ENCODE measurements at places on chromosomes 7 and 10.

DNA sequence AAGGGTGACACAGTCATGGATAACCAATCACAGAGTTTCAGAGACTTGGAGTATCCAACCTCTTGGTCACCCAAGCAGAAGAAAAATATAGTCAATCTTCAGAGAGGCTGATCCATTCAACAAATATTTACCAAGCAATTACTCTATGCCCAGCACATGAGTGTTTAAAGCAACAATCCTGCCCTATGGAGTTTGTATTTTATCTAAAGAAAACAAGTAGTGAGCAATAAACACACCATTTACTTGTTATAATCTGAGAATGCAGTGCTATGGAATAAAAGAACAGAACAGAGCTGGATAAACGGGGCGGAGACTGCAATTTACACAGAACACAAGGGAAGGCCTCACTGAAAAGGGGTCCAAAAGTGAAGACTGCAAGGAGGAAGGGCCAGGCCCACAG is 63.8 kb downstream of the GRB10 start:
- DNase-seq, result no peak

DNA sequence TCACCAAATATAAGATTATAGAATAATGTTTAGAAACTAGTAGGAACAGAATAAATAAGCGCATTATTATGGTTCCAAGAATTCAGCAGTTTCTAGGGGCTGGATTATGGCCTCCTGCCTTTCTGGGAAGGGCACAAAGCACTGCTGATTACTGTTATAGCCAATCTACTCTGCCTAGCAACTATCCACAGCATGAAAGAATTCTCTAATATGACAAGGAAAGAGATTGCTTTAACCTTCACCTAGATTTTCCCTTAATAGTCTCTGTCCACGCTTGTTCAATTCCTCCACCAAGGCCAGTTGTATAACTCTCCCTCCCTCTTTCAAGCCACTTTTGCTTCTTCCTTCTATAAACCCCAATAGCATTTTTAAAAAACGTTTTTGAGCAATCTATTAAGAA is 1033.6 kb upstream of the LRRTM3 start:
- no peak for DNase-seq

DNA sequence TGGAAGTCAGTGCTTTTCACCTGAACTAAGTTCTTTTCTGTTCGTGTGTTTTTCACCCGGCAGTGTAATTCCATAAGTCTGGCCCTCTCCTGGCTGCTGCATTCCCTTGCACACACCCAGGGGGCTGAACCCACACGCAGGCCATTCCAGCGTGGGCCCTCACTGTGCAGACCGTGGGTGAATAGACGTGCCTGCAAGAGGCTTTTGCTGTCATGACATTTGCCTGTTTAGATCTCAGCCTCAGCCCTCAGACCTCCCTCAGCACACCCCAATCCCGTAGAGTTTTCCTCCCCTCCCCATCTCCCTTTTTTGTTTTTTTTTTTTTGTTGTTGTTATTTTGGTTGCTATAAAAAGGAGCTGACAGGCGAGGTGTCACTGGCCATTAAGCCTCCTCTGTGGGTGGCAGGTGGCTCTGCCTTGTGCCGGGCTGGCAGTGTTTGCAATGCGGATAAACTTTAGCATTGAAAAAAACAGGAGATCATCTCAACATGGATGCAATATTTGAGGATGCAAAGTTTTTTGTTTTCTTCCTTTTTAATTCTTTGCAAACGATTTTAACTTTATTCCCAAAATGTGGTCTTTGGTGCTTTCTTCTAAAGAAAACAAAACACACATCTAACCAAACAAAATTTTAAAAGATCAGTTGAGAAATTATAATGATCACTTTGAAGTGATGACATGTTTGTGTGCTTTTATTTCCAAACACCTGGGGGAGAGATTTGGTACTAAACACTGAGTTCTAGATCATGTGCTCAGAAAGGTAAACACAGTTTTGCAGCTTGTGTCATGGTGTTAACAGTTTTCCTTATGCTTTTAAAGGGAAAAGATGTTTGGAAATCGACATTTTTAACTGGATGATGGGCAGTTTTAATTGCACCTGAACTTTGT is 58.8 kb downstream of the WDR37 start:
- DNase-seq, result no peak

GRCh38 chr10:96124230-96125141 is 5.6 kb upstream of the ZNF518A start:
- no peak for DNase-seq

GRCh38 chr7:124811341-124811740 is 45.7 kb upstream of the GPR37 start:
- no peak for DNase-seq

DNA sequence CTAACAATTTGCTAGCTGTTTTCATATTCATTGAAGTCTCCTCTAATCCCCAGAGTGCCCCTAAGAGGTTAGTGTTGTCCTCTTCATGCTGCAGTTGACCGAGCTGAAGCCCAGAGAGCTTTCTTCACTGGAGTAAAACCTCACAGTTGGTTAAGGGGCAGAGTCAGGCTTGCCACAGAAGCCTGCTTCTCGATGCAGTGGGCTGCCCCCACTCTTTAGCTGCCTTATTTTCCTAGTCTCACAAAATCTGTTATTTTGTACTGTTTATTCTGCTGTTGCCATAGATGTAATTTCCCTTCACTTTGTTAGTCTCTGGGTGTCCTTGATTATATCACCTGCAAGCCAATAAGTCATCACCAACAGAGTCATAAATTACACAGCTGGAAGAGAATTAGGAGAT is 56.3 kb upstream of the ZPBP start:
- DNase-seq, result no peak

GRCh38 chr7:91343996-91344629 is 79.9 kb downstream of the FZD1 start:
- no peak for DNase-seq

Measured in activated effector memory CD4-positive, alpha-beta T cell treated with anti-CD3 and anti-CD28 coated beads, Interleukin-2, amount 50 U/mL, for 16 hours (primary cell).